ENCODE measurements at places on chromosomes 13 and 19.
A peak's percentile ranks its signal among the peaks of the same experiment; 100 is the strongest.

DNA sequence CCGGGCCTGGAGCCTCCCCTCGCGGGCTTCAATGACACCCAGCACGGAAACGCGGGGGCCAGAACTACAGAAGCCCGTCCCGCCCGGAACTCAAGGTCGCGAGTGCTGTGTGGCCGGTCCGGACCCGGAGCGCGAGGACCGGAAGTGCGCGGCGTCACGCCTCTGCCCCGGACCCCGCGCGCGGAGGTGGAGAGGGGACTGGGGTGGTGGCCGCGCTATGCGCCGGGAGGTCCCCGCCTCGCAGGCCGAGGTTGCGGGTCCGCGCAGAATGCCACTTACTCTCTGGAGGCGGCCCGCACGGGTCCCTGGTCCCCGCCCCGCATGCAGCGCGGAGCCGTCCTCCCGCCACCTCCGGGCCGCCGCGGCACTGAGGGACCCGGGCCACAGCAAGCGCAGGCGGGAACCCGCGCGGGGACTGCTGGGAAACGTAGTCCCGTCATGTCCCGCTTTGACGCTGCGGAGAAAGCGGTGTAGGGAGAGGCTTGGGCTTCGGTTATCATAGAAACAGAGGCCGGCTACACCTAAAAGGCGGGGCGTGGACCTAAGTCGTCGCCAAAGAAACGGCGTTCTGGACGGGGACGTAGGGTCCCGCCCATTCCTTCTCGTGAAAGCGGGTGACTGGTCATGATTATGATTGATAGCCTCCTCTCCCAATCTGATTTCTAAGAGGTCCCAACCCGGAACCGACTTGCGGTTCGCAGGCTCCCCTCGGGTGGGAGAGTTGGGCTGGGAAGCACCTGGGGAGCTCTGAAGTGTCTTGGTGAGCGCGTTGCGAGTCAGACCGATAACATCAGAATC is at the start of gene ZNF837:
TSS of gene ZNF837 (minus strand) at position 369 of the 798 bp plus-strand sequence. CDS start 11,698 bp downstream, outside the sequence.
- DNase-seq = peak; percentile 99

GRCh38 chr13:65677906-65678305 is 1552.2 kb downstream of the PCDH9 start:
- DNase-seq = no peak

GRCh38 chr13:36356058-36356457 is 9.9 kb upstream of the SPART start:
- no peak for DNase-seq

GRCh38 chr19:8881512-8881911 is 49.3 kb downstream of the MBD3L1 start:
- DNase-seq = no peak

DNA sequence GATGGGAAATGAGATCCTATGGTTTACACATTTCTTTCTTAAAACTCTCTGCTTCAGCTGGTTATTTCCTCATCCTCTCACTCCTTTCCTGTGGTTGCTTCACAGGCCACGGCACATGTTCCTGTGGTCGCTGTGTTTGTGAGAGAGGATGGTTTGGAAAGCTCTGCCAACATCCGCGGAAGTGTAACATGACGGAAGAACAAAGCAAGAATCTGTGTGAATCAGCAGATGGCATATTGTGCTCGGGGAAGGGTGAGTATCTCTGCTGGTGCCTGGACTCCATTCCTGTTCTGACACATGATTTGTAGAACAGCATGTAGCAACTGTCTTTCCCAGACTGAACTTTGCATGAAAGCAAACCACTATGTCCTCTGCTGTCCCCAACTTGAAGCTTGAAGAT is 254.2 kb downstream of the ITGBL1 start:
- DNase-seq = no peak

GRCh38 chr13:31042481-31043165 is 110.2 kb downstream of the TEX26 start:
- no peak for DNase-seq

GRCh38 chr13:23876265-23876664 is 12.9 kb downstream of the MIPEP start:
- no peak for DNase-seq

DNA sequence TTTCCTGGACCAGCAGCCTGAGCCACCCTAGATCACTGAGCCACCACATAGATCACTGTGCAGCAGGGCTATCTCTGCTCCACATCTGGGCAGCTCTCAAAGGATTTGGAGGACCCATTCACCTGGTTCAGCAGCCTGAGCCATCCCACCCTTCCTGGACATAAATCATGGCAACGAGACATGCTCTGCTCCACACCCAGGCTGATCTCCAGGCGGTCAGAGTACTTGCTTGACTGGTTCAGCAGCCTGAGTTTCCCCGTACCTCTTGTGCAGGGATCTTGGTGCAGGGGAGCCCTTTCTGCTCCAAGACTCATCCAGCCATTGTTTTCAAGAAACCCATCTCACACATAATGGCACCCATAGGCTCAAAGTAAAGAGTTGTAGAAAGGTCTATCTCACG is 195.3 kb downstream of the LIG4 start:
- DNase-seq = no peak

DNA sequence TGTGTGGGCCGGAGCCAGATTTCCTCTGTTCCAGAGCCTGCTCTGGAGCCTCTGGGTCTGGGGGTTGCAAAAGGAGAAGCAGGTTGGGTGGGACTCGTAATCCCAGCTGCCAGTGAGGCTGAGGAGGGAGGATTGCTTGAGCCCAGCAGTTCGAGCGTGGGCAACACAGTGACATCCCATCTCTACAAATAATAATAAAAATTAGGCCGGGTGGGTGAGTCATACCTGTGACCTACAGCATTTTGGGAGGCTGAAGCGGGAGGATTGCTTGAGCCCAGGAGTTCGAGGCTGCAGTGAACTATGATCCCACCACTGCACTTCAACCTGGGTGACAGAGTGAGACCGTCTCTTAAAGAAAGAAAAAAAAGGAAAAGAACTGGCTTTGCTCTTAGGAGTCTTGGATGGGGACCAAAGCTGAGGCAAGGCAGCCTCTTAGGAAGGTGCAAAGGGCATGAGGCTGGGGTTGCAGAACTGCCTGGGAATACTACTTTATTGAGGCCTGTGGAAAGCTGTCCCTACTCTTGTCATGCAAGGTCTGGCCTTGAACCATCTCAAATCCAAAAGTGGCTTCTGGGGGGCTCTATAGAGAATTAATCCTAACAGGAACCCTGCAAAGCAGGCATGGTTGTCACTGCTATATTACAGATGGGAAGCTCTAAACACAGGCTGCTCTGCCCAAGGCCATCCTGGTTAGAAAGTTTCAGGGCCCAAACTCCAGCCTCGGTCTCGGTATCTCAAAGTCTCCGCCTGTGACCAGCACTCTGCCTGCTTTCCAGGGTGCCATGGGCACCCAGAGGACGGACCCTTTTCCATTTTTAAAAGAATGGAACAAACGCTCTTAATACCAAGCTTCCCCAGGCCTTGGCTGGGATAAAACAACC is 880 bp upstream of the C19orf12 start:
- DNase-seq = no peak

- no peak for DNase-seq
Observed at GRCh38 chr19:54850930-54851329, 687 bp downstream of the KIR3DL2 start.

GRCh38 chr13:91347996-91348905 is 764 bp downstream of the MIR17HG start:
- DNase-seq = no peak

DNA sequence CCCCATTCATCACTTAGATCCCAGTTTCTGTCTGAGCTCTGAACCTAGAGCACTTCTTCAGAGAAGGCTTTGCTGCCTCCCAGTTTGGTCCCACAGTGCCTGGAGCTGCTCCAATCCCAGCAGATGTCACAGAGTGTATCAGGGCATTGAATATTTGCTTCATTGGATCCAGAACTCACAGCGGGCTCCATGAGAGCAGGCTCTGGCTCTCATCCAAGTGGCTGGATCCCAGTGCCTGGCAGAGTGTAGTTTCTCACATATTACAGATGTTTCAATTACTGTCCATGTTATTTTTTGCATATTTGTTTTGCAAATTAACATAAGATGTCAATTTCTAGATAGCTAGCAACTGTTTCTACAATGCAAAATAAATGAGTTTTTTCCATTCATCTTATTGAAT is 50.6 kb downstream of the MYO16 start:
- peak; percentile 22 for DNase-seq

GRCh38 chr13:101868585-101869469 is 416.4 kb downstream of the ITGBL1 start:
- DNase-seq = peak; percentile 57

DNA sequence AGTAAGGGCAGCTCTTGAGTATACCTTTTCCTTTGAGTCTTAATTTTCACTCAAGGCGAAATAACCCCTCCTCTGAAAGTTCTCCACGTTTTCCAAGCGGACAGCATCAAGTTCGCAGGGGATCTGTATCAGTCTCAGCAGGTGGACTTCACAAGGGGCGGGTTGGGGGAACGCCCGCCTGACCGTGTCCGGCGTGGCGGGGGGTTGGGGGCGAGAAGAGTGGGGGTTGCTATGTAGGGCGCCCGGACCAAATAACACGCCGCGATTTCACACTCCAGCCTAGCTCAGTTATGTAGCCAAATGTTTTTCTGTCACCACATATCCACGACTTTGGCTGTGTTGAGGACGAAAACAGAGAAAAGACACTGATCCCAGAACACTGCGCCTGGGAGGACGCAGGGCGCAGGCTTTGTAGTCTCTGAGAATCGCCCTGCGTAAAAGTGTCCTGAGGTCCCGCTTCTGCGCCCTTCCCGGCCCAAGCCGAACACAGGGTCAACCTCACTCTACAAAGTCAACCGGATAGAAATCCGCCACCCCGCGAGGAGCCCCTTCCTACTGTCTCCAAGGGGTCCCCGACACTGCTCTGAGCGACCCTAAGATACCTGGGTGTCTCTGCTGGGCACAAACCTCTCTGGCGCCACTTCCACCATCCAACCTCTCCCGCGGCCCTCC is 524 bp downstream of the RUBCNL start:
- no peak for DNase-seq

- DNase-seq = no peak
Observed at GRCh38 chr13:102344410-102344809, 57.4 kb downstream of the FGF14 start.

GRCh38 chr13:113205428-113205931 is 3.0 kb downstream of the PCID2 start:
- no peak for DNase-seq

- DNase-seq = no peak
Observed at GRCh38 chr13:88085036-88085435, 413.9 kb downstream of the SLITRK5 start.

DNA sequence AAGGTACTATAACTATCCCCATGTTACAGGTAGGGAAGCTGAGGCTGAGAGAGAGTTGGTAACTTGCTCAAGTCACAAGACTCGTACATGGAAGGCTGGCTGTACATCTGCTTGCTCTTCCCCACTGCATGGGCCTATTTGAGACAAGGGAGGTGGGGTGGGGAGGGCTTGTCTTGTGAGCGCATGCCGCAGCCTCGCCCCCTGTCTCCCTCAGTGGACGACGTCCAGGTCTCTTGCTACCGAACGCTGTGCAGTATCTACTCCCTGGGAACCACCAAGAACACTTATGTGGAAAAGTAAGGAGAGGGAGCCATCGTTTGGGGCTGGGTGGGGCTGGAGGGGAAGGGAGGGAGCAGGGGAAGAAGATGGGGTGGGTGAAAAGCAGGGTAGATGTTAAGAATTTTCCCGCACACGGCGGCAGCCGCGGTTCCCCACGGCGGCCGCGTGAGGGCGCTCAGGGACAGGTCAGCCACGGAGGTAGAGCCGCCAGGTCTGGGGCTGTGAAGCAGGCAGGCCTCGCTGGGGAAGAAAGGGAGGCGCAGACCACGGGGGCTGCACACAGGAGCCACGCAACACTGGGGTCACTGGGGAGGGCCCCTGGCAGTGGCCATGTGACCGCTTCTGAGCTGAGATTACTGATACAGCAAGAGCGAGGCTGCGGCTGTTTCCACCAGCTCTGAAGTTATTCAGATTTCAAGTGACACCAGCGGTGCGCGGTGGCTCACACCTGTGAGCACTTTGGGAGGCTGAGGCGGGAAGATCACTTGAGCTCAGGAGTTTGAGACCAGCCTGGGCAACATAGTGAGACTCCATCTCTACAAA is 81.5 kb downstream of the RYR1 start:
- DNase-seq = peak; percentile 83

Measured in NCI-H345 (cell line).